Activated CD4-positive, alpha-beta T cell treated with anti-CD3 and anti-CD28 coated beads, Interleukin-2, amount 50 U/mL, for 1 hour (primary cell): ENCODE measurements at places on chromosomes 13 and 19.

- DNase-seq, result no peak
These were observed 11.8 kb downstream of the POU2F2 start for GRCh38 chr19:42120276-42120980.

DNA sequence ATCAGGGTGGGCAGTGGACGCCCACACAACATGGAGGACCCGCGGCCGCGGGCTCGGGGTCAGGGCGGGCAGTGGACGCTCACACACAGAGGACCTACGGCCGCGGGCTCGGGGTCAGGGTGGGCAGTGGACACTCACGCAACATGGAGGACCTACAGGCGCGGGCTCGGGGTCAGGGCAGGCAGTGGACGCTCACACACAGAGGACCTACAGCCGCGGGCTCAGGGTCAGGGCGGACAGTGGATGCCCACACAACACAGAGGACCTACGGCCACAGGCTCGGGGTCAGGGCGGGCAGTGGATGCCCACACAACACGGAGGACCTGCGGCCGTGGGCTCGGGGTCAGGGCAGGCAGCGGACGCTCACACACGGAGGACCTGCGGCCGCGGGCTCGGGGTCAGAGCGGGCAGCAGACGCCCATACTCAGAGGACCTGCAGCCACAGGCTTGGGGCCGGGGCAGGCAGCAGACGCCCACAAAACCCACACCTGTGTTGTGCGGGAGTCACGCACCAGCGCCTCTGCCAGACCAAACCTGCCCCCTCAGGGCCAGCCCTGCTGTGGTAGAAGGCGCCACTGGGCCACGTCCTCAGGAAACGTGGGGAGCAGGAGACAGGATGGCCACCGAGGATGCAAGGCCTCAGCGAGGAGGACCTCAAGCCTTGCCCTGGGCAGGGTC lies 27.6 kb upstream of the C13orf46 start:
- no peak for DNase-seq

DNA sequence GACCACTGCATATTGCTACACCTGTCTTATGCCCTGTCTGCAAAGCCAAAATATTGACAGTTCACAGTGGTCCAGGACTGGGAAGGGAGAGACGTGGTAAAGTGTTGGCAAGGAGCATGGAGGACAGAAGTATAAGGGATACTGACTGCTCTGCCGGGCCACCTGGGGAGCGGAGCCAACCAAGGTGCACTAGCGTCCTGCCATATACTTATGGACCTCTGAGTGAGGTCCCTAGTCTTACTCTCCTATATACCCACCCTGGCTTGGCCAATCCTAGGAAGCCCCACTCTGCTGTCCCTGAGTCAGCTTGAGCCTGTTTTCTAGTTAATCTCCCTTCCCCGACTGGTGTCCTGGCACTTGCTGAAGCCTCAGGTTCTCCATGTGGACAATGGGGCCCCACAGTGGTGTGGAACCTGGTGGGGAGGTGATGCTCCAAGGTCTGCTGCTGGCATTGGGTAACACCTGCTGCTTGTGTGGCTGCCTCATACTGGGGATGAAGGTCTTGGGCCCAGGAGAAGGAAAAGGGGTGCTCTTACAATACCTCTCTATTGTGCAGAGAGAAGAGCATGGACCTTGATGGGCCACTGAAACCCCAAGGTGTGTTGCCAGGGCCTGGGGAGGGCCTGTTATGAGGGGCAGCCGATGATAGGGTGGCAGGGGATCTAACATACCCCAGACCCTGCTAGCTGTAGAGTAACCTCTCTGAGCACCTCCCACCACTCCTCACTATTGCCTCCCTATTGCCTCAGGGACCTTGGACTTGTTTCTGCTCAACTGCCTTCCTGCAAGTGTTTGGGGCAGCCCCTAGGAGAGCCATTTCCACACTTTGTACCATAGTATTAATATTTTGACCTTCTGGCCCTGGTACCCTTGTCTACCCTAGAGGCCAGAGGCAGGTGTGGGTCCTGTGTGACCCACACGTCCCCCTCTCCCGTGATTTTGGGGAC lies 6.7 kb upstream of the TRIM28 start:
- no peak for DNase-seq

GRCh38 chr13:33996636-33997035 lies 178.7 kb downstream of the RFC3 start:
- DNase-seq, result no peak

- no peak for DNase-seq
These were observed 72.8 kb upstream of the PCDH8 start for GRCh38 chr13:52921194-52921593.

DNA sequence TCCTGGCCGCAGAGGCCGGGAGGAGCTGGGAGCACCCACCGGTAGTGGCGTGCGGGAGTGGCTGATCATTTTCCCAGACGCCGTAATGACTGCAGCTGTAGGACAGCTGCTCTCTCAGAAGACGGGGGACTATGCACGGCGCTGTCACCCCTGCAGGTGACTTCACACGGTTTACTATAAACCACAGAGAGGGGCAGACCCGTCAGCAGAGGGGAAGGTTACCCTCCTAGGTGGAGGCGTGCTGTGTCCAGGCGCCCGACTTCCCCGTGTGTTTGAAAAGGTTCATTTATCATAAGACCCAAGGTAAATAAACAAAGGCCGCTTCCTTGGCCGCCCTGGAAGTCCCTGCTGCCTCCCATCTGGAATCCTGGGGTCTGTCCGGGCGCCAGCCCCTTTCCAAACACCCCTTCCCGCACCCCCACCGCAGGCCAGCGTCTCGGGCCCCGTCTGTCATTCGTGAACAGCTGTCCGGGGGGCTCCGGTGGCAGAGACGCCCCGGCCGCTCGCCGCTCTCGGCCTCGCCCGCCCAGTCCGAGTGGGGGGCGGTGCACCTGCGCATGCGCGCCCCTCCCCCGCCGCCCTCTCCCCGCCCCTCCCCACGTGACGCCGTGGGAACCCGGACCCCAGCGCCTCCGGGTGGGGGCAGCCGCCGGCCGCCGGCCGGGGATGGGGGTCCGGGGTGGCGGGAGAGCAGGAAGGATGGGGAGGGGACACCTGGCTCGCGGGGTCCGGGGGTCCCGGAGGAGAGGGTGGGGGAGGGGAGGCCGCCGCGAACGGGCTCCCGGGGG lies 915 bp downstream of the SHC2 start:
- DNase-seq, result no peak

DNA sequence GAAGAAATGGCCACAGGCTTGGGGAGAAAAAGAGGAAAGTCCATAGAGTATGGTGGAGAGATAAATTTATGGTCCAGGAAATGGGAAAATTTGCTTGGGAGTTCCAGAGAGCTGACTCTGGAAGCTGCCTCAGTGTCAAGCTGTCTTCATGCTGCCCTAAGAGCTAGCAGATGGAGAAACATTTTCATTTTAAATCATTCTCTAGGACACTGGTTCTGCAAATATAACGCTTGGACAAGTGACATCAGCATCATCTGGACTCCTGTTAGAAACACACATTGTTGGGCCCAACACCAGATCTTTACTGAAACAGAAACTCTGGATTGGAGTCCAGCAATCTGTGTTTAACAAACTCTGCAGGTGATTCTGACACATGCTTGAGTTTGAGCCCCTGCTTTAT lies 592.0 kb upstream of the KLF12 start:
- DNase-seq, result no peak

DNA sequence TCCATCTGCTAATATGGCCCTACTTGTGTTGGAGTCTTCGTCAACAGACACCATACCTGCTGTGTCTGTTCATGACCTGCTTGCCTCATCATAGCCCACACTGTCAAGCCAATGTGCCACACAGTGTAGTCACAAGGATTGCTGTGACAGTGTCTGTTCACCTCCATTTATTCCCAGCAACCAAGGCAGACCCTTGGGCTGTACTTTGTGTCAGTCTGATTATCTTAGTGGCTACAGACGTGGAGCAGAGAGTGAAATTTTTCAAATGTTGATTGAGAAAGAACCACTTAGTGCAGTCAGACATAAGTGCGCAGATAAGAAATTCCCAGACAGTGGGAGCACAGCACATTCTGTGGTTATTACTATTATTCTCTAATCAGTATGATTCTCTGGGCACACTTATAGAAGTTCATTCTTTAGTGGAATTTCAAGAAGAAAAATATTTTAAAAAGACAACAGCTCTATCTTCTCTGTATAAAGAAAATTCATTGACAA lies 184.6 kb downstream of the GPC6 start:
- DNase-seq, result no peak

DNA sequence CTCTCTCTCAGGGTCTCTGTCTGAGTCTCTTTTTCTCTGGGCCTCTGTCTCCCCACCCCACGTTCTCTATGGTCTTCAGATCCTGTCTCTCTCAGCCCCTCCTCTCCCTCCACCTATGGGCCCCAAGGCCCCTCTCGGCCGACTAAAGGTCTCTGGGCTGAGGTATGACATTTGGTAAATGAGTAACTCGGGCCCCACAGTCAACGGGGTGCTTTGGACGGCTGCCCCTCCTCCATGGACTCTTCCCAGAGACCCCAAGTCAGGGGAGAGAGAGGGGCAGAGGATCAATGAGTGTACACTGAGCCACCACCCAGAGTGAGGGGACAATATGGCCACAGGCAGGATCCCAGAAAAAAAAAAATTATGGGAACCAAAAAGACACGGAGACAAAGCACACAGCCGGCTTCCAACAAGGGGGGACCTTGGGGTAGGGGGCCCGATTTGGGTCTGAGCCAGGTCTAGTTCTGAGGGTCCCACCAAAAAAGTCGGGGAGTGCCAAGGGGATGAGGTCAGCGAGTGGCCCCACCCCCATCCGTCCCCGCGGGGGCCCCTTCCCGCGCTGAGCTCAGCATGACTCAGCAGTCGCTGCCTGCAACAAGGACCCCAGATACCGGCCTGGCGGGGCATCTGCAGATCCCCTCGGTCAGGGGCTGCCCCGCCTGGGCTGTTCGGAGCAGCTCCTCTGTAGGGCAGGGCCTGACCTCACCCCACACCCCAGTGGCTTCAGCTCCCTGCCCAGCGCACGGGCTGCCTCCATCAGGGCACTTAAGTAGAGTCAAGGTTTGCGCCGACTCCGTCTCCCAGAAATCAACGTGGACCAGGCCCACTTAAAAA lies 1.5 kb upstream of the FTL start:
- DNase-seq, result peak; percentile 37

- no peak for DNase-seq
These were observed 58.3 kb downstream of the IRS2 start for GRCh38 chr13:109728061-109728460.

- DNase-seq, result no peak
These were observed 2.7 kb upstream of the ACP5 start for GRCh38 chr19:11580116-11580515.

DNA sequence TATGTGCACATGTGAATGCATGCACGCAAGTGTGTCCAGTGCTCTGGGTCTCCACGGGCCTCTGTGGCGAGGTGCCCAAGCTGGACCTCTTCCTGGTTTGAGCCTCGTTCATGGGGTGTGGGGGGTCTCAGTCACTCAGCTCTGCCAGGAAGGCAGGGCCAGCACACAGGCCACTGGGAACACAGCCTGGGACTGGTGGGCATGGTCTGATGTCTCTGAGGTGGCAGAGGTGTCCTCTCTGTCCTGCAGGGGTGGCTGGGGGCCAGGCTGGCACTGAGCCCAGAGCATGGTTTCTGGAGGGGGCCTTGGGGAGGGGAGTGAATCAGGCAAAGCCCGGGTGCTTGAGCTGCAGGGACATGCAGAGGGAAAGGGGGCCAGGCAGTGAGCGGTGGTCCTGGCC lies 9.4 kb downstream of the LRP3 start:
- DNase-seq, result no peak

- DNase-seq, result no peak
These were observed 133.7 kb downstream of the RAP2A start for GRCh38 chr13:97567510-97568243.

DNA sequence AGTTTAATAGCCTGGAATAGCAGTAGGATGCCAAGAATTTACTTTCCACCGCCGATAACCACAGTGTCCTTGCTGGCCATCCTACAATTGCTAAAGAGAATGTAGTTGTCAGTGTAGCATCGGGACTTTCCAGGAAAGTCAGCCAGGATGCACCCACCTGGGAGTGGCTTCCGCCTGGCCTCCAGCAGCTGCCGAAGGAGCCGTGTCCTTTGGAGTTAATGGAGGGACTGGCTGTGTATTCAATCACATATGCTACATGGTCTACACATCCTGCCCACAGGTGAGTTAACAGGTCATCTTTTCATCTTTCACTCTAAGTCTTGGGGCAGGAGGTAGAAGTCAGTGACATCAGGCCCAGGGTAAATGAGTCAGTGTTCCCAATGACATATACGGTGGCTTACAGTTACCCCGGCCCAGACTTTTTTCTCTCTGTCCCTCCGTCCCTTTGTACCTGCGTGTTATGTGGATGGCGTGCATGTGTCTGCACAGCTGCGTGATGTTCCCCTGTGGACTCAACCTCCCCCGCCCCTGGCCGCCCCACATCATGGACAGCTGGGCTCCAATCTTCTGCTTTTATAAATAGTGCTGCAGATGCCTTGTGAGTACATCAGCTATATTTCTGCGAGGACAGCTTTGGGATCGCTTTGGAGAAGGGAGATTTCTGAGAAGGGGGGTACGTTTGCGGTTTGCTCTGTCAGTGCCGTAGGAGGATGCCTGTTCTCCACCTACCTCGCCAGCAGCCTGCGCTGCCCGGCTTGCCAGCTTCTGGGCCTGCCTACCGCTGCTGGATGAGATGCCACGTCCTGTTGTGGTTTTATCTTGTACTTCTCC lies 63.1 kb downstream of the ATP11A start:
- DNase-seq, result no peak

GRCh38 chr19:8638078-8638619 lies 7.7 kb downstream of the NFILZ start:
- DNase-seq, result no peak

DNA sequence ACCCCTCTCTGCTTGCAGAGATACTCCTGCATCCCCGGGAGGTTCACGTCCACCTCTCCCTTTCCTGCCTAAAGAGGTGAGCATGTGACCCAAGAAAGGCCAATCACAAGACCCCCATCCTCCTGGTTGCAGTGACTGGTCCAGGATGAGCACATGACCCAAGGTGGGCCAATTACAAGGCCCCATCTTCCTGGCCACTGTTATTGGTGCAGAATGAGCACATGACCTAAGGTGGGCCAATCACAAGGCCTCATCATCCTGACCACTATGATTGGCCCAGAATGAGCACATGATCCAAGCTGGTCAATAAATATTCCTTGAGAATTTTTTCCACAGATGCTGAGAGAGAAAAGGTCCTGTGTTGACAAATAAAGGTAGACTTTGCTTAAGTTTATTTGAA lies 350.7 kb downstream of the EFNB2 start:
- DNase-seq, result no peak

GRCh38 chr19:14005349-14006084 lies 603 bp downstream of the RFX1 start:
- peak; percentile 97 for DNase-seq

DNA sequence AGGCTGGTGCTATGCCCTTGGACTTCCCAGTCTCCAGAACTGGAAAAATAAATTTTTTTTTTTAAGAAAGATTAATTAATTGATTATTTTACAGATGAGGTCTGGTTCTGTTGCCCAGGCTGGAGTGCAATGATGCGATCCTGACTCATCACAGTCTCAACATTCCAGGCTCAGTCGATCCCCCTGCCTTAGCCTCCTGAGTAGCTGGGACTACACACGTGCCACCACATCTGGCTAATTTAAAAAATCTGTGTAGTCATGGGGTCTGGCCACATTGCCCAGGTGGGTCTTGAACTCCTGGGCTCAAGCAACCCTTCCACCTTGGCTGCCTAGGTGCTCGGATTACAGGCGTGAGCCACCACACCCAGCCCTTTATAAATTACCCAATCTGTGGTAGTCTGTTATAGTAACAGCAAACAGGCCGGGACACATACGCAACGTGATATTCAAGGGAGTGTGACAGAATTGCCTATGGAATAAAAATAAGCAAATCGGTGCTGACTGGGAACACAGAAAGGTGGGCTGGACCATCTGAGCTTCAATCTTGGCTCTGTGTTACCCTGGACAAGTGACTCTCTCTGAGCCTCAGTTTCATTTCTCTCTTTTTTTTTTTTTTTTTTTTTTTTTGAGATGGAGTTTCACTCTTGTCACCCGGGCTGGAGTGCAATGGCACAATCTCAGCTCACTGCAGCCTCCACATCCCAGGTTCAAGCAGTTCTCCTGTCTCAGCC lies 42.8 kb downstream of the PIN1 start:
- DNase-seq, result no peak
